Activated CD4-positive, alpha-beta T cell treated with anti-CD3 and anti-CD28 coated beads for 36 hours (primary cell): ENCODE measurements at places on chromosomes 3 and 15. TPM values are rescaled to one million over a fixed set of nuclear protein-coding genes. Genes with fewer than 3 reads are reported as not detected.

DNA sequence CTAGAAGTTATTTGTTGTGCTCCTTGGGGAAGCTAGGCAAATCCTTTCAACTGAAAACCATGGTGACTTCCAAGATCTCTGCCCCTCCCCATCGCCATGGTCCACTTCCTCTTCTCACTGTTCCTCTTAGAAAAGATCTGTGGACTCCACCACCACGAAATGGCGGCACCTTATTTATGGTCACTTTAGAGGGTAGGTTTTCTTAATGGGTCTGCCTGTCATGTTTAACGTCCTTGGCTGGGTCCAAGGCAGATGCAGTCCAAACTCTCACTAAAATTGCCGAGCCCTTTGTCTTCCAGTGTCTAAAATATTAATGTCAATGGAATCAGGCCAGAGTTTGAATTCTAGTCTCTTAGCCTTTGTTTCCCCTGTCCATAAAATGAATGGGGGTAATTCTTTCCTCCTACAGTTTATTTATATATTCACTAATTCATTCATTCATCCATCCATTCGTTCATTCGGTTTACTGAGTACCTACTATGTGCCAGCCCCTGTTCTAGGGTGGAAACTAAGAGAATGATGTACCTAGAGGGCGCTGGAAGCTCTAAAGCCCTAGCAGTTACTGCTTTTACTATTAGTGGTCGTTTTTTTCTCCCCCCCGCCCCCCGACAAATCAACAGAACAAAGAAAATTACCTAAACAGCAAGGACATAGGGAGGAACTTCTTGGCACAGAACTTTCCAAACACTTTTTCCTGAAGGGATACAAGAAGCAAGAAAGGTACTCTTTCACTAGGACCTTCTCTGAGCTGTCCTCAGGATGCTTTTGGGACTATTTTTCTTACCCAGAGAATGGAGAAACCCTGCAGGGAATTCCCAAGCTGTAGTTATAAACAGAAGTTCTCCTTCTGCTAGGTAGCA, 657 bp downstream of the PATL2 start:
- H3K4me3 ChIP-seq: peak overlapping the region; percentile 96
- H3K36me3 ChIP-seq: peaks cover 63% of the 10 kb centered on the region
- no peaks in the 10 kb centered on the region for H3K27me3 ChIP-seq
- peaks cover 24% of the 10 kb centered on the region for H3K4me1 ChIP-seq
- DNase-seq: peak; percentile 59

GRCh38 chr3:123732447-123732846, 147.6 kb upstream of the HACD2 start:
- no peaks in the 10 kb centered on the region for H3K4me1 ChIP-seq
- H3K27me3 ChIP-seq: peaks cover 11% of the 10 kb centered on the region
- peak; percentile 25 for DNase-seq
- H3K27ac ChIP-seq: no peak overlapping the region

CASR gene
- total RNA-seq: 0.05 TPM

DNA sequence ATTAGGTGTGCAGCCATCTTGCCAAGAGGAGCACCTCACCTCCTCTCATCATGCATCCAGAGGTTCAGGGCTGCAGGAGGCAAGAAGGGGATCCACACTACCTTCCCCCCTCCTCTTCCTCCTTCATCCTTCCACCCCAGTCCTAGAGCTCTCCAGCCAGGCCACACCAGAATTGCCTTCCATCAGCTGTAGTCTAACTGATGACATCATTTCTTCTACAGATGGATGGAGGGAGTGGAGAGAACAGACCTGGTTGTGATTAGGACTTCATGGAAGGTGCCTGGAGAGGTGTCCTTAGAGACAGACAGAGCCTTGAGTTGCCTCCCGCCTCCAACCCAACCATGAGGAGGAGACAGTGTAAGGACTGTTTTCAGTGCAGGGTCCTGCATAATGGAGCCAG, 14.9 kb downstream of the SEMA5B start:
- peaks cover 20% of the 10 kb centered on the region for H3K27me3 ChIP-seq
- no peaks in the 10 kb centered on the region for H3K4me1 ChIP-seq
- no peak overlapping the region for H3K4me3 ChIP-seq
- no peak for DNase-seq
- no peaks in the 10 kb centered on the region for H3K36me3 ChIP-seq

- H3K27ac ChIP-seq: peak overlapping the region; percentile 91
- H3K27me3 ChIP-seq: no peaks in the 10 kb centered on the region
- no peak for DNase-seq
Measured at GRCh38 chr3:9732740-9733115, 1.2 kb downstream of the BRPF1 start.

DNA sequence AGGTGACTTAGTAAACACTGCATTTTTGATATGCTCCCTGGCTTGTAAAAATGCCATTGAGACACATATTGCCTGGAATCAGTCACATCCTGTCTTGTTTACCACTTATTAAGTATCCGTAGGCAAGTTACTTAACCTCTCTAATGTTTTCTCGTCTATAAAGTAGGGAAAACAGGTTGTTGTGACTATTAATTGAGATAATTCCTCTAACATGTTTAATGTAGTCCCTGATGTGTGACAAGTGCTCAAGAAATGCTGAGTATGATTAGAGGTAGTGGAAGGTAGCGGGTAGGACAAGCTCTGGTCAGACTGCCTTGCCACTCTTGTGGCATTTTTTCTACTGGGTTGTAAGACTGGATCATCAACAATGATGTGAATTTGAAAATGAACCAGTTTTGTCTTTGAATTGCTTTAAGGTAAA, 54.1 kb downstream of the NFKBIZ start:
- no peak overlapping the region for H3K4me3 ChIP-seq
- H3K36me3 ChIP-seq: peaks cover 2% of the 10 kb centered on the region
- peaks cover 13% of the 10 kb centered on the region for H3K4me1 ChIP-seq
- H3K27me3 ChIP-seq: no peaks in the 10 kb centered on the region
- H3K27ac ChIP-seq: no peak overlapping the region

DNA sequence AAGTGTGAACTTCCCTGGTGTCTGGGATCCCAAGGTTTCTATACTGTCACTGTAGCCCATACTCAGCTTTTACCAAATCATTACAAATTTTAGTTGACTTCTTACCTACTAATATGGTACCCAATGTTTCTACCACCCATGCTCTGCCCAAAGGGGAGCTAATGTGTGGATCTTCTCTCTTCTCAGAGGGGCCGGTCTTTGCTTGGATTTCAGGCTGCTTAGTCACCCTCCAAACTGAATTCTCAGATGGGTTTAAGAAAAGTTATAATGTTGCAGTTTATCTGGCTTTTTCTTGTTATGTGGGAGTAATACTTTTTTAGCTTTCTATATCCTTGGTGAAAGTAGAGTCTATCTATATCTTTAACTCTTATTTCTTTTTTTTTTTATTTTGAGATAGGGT, 67.1 kb upstream of the AKAP13 start:
- H3K4me1 ChIP-seq: peaks cover 59% of the 10 kb centered on the region
- H3K36me3 ChIP-seq: no peaks in the 10 kb centered on the region
- no peak for DNase-seq
- no peak overlapping the region for H3K27ac ChIP-seq

ZCWPW2 gene
- total RNA-seq: 0.39 TPM

GP5 gene
- 0.37 TPM for total RNA-seq

MLH1 gene
- 135 TPM for total RNA-seq

DNA sequence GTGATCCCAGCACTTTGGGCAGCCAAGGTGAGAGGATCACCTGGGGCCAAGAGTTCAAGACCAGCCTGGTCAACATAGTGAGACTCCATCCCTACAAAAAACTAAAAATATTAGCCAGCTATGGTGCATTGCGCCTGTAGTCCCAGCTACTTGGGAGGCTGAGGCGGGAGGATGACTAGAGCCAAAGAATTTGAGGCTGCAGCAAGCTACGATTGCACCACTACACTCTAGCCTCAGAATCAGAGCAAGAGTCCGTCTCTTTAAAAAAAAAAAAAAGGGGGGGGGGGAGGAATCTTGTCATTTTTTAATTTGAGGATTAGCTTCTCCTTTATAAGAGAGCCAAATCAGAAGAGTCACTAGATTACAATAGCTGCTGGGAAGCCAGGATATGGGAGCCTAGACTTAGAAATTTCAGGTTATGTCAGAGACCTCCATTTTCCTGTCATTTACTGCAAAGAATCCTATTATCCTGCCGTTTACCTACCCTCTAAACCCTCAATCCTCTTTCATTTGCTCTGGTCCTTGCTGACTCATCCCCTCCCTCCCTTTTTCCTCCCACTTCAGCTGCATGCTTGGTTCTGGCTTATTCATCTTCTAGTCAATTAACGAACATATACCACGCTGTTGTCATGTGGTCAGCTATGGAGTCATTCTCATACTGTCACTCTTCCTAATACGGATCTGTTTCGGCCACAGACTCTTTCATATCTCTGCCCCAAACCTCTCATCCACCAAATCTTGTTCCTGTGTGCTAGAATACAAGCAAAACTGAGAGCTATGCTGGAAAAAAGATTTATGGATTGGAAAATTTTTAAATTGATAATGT, 83.8 kb upstream of the PPIB start:
- DNase-seq: peak; percentile 73
- peaks cover 50% of the 10 kb centered on the region for H3K4me1 ChIP-seq
- no peak overlapping the region for H3K27ac ChIP-seq
- H3K36me3 ChIP-seq: peaks cover 36% of the 10 kb centered on the region

FBXO40 gene
- not detected for total RNA-seq

GRCh38 chr3:67564973-67565372, 89.4 kb downstream of the SUCLG2 start:
- no peak overlapping the region for H3K27ac ChIP-seq
- DNase-seq: no peak
- peaks cover 5% of the 10 kb centered on the region for H3K4me1 ChIP-seq
- H3K27me3 ChIP-seq: no peaks in the 10 kb centered on the region
- no peak overlapping the region for H3K4me3 ChIP-seq

DNA sequence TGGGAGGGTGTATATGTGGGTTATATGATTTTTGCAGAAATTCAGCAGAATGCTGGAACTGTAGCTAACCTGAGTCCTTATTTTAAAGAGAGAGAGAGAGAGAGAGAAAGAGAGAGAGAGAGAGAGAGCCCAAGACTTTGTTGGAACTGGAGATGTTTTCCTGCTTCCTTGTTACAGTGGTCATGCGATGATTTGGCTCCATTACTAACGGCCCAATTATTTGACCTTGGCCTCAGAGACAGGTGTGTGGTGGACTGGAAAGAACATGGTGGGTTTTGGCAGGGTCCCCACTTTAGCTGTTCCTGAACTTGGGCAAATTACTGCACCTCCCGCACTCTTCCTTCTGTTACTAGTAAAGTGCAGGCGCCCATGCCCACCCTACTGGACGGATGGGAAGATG, 14.8 kb upstream of the ACSBG1 start:
- no peaks in the 10 kb centered on the region for H3K36me3 ChIP-seq
- H3K27me3 ChIP-seq: no peaks in the 10 kb centered on the region
- no peak overlapping the region for H3K27ac ChIP-seq
- H3K4me3 ChIP-seq: no peak overlapping the region

GOLGA8T gene
- total RNA-seq: not detected

GRCh38 chr15:31932576-31932975, 97.7 kb upstream of the CHRNA7 start:
- peaks cover 12% of the 10 kb centered on the region for H3K4me1 ChIP-seq
- DNase-seq: no peak
- no peak overlapping the region for H3K4me3 ChIP-seq
- no peaks in the 10 kb centered on the region for H3K36me3 ChIP-seq
- peaks cover 34% of the 10 kb centered on the region for H3K27me3 ChIP-seq

- H3K4me1 ChIP-seq: peaks cover 23% of the 10 kb centered on the region
- no peak overlapping the region for H3K4me3 ChIP-seq
- H3K27me3 ChIP-seq: no peaks in the 10 kb centered on the region
- H3K36me3 ChIP-seq: no peaks in the 10 kb centered on the region
Measured at GRCh38 chr3:102163039-102163817, 271.6 kb upstream of the ZPLD1 start.

STAB1 gene
- 0.09 TPM for total RNA-seq

- peaks cover 2% of the 10 kb centered on the region for H3K4me1 ChIP-seq
- H3K27me3 ChIP-seq: no peaks in the 10 kb centered on the region
- H3K4me3 ChIP-seq: no peak overlapping the region
- H3K36me3 ChIP-seq: peaks cover 25% of the 10 kb centered on the region
- no peak overlapping the region for H3K27ac ChIP-seq
- DNase-seq: no peak
Measured at GRCh38 chr15:75872403-75872990, 29.2 kb downstream of the UBE2Q2 start.

DNA sequence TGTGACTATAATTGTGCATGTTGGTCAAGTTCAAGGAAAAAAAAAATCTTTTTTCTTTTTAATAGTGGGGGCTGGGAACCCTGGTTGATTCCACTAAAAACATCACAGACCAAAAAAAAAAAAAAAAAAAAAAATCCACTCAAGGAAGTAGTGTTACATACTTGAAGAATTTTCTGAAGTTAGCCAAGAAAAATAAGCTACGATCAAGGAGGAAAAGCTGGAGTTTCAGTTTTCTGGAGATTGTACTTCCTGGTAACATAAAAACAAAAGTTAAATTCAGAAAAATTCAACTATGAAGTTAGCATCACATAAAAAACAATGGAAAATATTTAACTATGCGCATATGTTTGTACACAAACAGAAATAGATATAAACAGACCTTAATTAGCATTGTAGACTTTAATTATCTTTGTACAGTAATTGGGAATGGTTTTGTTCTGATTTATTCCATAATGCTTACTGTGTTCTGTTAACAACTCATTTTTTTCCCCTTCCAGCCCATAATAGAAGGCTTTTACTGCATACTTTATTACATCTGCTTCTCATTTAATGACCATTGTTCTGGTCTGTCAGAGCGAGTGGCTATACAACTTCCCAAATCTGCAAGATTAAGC, 194.3 kb downstream of the RORA start:
- DNase-seq: no peak
- no peaks in the 10 kb centered on the region for H3K36me3 ChIP-seq
- H3K4me3 ChIP-seq: no peak overlapping the region
- H3K27ac ChIP-seq: no peak overlapping the region

- H3K27ac ChIP-seq: no peak overlapping the region
- no peak for DNase-seq
- no peak overlapping the region for H3K4me3 ChIP-seq
- no peaks in the 10 kb centered on the region for H3K36me3 ChIP-seq
Measured at GRCh38 chr3:124963755-124964154, 29.2 kb upstream of the MUC13 start.

ITGA11 gene
- 3.2 TPM for total RNA-seq

GRCh38 chr3:196634224-196634623, 5.3 kb upstream of the NRROS start:
- DNase-seq: no peak
- H3K27ac ChIP-seq: peak overlapping the region; percentile 39
- H3K36me3 ChIP-seq: no peaks in the 10 kb centered on the region
- H3K4me1 ChIP-seq: peaks cover 62% of the 10 kb centered on the region
- no peaks in the 10 kb centered on the region for H3K27me3 ChIP-seq
